ENCODE measurements at places on chromosomes 4 and X. TPM values are rescaled to one million over a fixed set of nuclear protein-coding genes. Genes with fewer than 3 reads are reported as not detected.

The RNF175 gene
- 0.36 TPM for total RNA-seq

GRCh38 chrX:54029529-54030143 lies 14.6 kb downstream of the PHF8 start:
- no peak overlapping the region for H3K4me3 ChIP-seq
- H3K27ac ChIP-seq: no peak overlapping the region
- no peak for DNase-seq
- peaks cover 34% of the 10 kb centered on the region for H3K36me3 ChIP-seq
- no peaks in the 10 kb centered on the region for H3K4me1 ChIP-seq
- peaks cover 3% of the 10 kb centered on the region for H3K27me3 ChIP-seq

GRCh38 chr4:857461-857860 lies 31.5 kb upstream of the CPLX1 start:
- DNase-seq: no peak
- peaks cover 65% of the 10 kb centered on the region for H3K36me3 ChIP-seq
- H3K4me3 ChIP-seq: peak overlapping the region; percentile 80
- no peak overlapping the region for H3K27ac ChIP-seq
- H3K27me3 ChIP-seq: peaks cover 6% of the 10 kb centered on the region
- H3K4me1 ChIP-seq: no peaks in the 10 kb centered on the region

GRCh38 chrX:107753187-107753586 lies 22.4 kb downstream of the TSC22D3 start:
- H3K27me3 ChIP-seq: peaks cover 3% of the 10 kb centered on the region
- H3K27ac ChIP-seq: no peak overlapping the region
- H3K36me3 ChIP-seq: no peaks in the 10 kb centered on the region

- no peak overlapping the region for H3K27ac ChIP-seq
- H3K27me3 ChIP-seq: peaks cover 2% of the 10 kb centered on the region
- H3K4me1 ChIP-seq: no peaks in the 10 kb centered on the region
- no peaks in the 10 kb centered on the region for H3K36me3 ChIP-seq
These were observed 6.5 kb downstream of the SPP1 start for GRCh38 chr4:87982036-87982435.

The RPA4 gene
- total RNA-seq: 1.9 TPM

The CDX4 gene
- total RNA-seq: not detected

- H3K4me1 ChIP-seq: peaks cover 4% of the 10 kb centered on the region
- no peak overlapping the region for H3K27ac ChIP-seq
- H3K4me3 ChIP-seq: no peak overlapping the region
- no peaks in the 10 kb centered on the region for H3K36me3 ChIP-seq
- no peaks in the 10 kb centered on the region for H3K27me3 ChIP-seq
These were observed 176.4 kb downstream of the BMPR1B start for GRCh38 chr4:94934201-94934600.

GRCh38 chr4:150986085-150986484 lies 29.0 kb downstream of the LRBA start:
- no peaks in the 10 kb centered on the region for H3K27me3 ChIP-seq
- H3K4me3 ChIP-seq: no peak overlapping the region
- DNase-seq: no peak
- no peak overlapping the region for H3K27ac ChIP-seq
- peaks cover 8% of the 10 kb centered on the region for H3K4me1 ChIP-seq
- peaks cover 4% of the 10 kb centered on the region for H3K36me3 ChIP-seq

DNA sequence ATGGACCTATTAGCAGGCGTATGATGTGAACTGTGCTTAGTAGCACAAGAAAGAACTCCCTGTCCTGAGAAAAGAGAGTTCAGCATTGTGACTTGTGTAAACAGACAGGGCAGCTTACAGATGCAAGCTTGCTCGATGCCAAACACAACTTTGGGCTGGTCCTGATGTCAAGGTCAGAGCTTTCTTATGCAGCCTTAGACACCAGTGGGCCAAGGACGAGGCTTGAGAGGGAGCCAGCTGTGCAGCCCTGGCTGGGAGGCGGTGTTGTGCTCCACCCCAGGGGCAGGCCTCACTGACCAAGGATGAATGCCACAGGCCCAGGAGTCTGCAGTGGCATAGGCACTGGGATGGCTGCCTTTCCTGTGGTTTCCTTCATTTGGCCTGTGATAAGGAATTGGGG lies 35.4 kb downstream of the JADE1 start:
- H3K4me1 ChIP-seq: peaks cover 35% of the 10 kb centered on the region
- no peak overlapping the region for H3K27ac ChIP-seq
- DNase-seq: no peak

GRCh38 chrX:12977761-12978204 lies 2.9 kb downstream of the TMSB4X start:
- H3K36me3 ChIP-seq: peaks cover 17% of the 10 kb centered on the region
- peaks cover 20% of the 10 kb centered on the region for H3K4me1 ChIP-seq
- H3K27me3 ChIP-seq: peaks cover 3% of the 10 kb centered on the region
